Neural crest cell (in vitro differentiated cells): ENCODE measurements at places on chromosomes 1 and 21.

GRCh38 chr1:225596736-225597135 is 56.2 kb downstream of the ENAH start:
- no peak overlapping the region for H3K27ac ChIP-seq
- no peaks in the 10 kb centered on the region for H3K27me3 ChIP-seq
- H3K4me3 ChIP-seq, result no peak overlapping the region
- peaks cover 24% of the 10 kb centered on the region for H3K4me1 ChIP-seq

DNA sequence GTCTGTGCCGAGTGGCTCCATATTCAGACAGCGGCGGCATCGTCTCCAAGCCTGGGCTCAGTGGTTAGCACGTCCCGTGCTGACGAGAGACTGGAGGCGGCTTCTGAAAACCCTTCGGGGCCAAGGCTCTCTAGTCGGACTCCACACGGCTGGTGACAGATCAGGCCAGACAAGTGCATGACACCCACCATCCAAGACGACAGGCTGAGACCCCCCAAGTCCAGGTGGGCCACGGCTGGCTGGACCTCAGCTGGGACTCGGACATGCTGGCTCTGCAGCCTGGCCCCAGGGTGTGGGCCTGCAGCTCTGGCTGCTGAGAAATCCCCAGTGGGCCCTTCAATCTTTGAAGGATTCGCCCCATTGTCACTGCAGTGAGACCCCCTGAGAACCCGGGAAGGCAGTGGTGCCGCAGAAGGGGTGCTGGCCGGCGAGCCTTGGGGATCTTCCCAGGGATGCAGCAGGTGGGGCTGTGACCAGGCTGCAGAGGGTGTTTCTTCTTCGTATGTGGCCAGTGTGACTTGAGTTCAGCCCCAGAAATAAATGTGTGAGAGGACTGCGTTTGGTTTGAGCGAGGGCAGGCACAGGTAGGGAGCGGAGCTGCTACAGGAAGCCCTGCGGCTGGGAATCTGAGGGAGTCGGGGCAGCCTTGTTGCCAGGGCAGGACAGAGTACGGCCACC is 15.9 kb upstream of the SLC19A1 start:
- no peak overlapping the region for H3K27ac ChIP-seq
- no peak overlapping the region for H3K4me3 ChIP-seq
- peaks cover 6% of the 10 kb centered on the region for H3K4me1 ChIP-seq
- no peak for DNase-seq
- H3K36me3 ChIP-seq, result no peaks in the 10 kb centered on the region

DNA sequence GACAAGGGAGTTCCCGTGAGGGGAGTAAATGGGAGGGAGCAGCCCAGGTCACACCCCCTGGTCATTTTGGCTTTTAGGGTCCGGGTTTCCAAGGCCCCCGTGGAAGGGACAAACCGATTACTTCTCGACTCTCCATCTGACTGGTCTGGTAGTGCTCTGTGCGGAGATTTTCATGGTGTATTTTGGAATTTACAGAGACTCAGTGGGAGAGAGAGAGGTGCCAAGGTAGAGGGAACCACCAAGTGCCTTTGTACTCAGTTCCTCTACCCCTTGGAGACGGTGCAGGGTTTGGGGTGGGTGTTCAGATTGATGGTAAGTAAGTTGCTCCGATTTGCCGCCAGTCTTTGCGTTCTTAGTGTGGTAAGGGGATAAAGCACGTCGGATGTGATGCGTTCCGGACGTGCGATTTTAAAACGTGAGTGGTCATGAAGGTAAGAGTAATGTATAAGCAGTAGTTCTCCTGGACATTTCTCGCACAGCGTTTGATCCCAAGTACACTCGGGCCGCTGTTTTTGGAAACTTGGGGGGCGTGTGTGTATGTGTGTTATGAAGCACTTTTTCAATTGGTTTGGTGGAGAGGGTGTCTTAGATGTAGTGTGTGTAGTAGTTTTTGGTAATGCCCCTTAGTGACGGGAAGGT is 682 bp downstream of the SUCO start:
- H3K27ac ChIP-seq, result peak overlapping the region; percentile 95
- peak overlapping the region; percentile 99 for H3K4me3 ChIP-seq
- peaks cover 19% of the 10 kb centered on the region for H3K27me3 ChIP-seq
- H3K4me1 ChIP-seq, result peaks cover 39% of the 10 kb centered on the region
- no peaks in the 10 kb centered on the region for H3K36me3 ChIP-seq

DNA sequence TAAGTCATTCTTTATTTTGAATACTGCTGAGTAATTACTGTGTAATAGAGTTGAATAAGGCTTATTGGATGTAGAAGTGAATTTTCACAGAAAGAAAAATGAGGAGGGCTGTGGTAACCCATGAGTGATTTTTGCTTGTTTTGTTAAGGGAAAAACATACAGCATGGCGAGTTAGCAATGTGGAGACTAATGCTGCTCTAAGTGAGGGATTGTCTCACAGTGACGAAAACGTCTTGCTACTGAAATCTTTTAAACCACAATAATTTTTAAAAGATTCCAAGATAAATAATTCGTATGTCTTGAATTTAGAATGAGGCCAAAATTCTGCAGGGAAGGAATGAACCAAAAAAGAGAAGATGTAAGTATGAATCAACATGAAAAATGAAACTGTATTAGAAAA is 16.2 kb upstream of the PLA2G4A start:
- H3K27ac ChIP-seq, result no peak overlapping the region
- H3K27me3 ChIP-seq, result peaks cover 2% of the 10 kb centered on the region
- H3K4me3 ChIP-seq, result no peak overlapping the region
- H3K36me3 ChIP-seq, result no peaks in the 10 kb centered on the region
- no peaks in the 10 kb centered on the region for H3K4me1 ChIP-seq
- no peak for DNase-seq

GRCh38 chr1:226628612-226629155 is 80.1 kb downstream of the STUM start:
- H3K4me1 ChIP-seq, result peaks cover 26% of the 10 kb centered on the region
- no peaks in the 10 kb centered on the region for H3K27me3 ChIP-seq
- no peak for DNase-seq

DNA sequence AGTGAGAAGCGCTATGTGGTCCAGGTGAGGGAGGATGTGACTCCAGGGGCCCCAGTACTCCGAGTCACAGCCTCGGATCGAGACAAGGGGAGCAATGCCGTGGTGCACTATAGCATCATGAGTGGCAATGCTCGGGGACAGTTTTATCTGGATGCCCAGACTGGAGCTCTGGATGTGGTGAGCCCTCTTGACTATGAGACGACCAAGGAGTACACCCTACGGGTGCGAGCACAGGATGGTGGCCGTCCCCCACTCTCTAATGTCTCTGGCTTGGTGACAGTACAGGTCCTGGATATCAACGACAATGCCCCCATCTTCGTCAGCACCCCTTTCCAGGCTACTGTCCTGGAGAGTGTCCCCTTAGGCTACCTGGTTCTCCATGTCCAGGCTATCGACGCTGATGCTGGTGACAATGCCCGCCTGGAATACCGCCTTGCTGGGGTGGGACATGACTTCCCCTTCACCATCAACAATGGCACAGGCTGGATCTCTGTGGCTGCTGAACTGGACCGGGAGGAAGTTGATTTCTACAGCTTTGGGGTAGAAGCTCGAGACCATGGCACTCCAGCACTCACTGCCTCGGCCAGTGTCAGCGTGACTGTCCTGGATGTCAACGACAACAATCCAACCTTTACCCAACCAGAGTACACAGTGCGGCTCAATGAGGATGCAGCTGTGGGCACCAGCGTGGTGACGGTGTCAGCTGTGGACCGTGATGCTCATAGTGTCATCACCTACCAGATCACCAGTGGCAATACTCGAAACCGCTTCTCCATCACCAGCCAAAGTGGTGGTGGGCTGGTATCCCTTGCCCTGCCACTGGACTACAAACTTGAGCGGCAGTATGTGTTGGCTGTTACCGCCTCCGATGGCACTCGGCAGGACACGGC is 2.2 kb downstream of the CELSR2 start:
- H3K4me3 ChIP-seq, result peak overlapping the region; percentile 91
- no peak overlapping the region for H3K27ac ChIP-seq
- DNase-seq, result no peak
- H3K4me1 ChIP-seq, result peaks cover 63% of the 10 kb centered on the region
- H3K27me3 ChIP-seq, result no peaks in the 10 kb centered on the region
- H3K36me3 ChIP-seq, result peaks cover 20% of the 10 kb centered on the region

DNA sequence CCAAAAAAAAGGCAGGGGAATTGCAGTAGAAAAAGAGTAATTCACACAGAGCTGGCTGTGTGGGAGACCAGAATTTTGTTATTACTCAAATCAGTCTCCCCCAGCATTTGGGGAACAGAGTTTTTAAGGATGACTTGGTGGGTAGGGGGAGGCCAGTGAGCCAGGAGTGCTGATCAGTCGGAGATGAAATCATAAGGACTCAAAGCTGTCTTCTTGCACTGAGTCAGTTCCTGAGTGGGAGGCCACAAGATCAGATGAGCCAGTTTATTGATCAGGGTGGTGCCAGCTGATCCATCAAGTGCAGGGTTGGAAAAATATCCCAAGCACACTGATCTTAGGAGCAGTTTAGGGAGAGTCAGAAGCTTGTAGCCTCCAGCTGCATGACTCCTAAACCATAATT is 23.7 kb upstream of the EDARADD start:
- no peak for DNase-seq
- H3K4me1 ChIP-seq, result no peaks in the 10 kb centered on the region
- no peak overlapping the region for H3K27ac ChIP-seq
